ENCODE measurements at places on chromosomes 6 and 20. TPM values are rescaled to one million over a fixed set of nuclear protein-coding genes. Genes with fewer than 3 reads are reported as not detected.

The NOX3 gene
- not detected for total RNA-seq

- DNase-seq, result no peak
These were observed 57.8 kb downstream of the SSR1 start for GRCh38 chr6:7254980-7255835.

DNA sequence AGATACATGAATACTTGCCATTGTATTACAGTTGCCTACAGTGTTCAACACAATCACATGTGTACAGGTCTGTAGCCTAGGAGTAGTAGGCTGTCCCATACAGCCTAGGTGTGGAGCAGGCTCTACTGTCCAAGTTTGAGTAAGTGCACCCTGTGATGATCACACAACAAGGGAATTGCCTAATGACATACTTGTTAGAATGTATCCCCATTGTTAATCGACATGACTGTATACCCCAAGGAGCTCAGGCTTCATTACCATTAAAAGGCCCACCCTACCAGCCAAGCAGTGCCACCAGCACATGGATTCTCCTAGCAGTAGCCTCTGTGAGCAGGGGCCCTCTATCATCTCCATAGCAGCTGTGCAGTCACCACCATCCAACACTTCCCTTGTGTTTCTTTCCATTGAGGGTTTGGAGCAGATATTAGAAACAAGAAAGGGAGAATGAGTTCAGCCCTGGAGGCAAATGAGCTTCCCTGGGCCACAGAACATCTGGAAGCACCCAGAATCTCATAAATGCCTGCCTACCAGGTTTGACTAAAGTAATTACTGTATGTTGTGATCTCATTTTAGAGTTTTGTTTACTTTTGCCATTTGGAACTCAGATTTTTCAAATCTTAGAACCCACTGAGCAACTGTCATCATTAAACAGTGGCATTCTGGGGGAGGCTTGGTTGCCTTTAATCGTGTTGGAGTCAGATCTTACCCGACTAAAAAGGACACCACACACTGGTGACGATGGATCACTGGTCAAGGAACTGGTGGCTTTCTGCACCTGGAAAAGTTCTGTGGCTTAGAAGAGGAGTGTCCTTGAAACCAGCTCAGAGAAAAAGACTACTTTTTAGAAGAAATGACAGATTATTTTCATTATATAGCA lies 104.9 kb downstream of the TULP4 start:
- DNase-seq, result peak; percentile 31

The CCM2L gene
- total RNA-seq, result not detected

DNA sequence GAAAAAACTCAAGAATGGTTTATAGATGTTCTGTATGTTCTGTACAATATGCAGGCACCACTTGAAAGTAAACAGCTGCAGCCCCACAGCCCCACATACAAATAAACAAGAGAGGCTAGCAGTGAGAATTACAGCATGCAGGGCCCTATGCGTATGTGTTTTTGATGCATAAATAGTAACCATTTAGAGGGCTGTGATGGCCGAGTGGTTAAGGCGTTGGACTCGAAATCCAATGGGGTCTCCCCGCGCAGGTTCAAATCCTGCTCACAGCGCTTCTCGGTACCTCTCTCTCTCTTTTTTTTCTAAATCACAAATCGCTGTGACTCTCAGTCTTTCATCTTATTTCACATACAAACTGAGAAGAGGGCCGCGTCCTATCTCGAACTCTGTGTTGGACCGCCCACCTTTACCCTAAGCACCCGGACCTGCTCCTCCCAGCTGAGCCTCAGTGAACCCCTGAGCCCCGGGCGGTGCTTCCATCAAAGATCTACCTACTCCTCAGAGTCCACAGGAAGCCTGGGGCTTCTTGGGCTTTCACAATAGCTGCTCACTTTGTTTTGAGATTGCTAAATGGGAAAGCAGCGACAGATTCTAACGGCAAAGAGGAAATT lies 37.7 kb upstream of the PRSS16 start:
- DNase-seq, result no peak

The PACSIN1 gene
- under 0.01 TPM for total RNA-seq

The DDX27 gene
- 28.7 TPM for total RNA-seq

DNA sequence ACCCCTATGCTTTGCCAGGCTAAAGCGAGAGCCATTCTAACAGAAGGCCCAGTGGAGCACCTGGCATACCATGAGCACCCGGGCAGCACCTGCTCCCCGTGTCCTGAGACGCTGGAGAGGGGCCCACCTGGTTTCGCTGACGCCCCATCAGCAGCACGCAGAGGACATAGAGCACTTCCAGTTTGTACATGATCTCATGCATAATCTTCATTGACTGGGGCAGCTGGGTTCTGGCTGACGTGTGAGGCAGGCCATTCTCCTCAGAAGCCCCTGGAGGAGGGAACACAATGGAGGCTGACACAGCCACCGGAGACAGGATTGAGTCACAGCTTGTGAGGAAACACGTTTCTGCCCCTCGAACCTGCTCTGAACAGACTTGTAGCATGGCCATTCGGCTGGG lies 65.4 kb downstream of the MYH7B start:
- no peak for DNase-seq

- DNase-seq, result no peak
These were observed 30.8 kb downstream of the FBXO5 start for GRCh38 chr6:152952045-152952444.
